ENCODE measurements at places on chromosomes 4 and X.
A peak's percentile ranks its signal among the peaks of the same experiment; 100 is the strongest.

DNA sequence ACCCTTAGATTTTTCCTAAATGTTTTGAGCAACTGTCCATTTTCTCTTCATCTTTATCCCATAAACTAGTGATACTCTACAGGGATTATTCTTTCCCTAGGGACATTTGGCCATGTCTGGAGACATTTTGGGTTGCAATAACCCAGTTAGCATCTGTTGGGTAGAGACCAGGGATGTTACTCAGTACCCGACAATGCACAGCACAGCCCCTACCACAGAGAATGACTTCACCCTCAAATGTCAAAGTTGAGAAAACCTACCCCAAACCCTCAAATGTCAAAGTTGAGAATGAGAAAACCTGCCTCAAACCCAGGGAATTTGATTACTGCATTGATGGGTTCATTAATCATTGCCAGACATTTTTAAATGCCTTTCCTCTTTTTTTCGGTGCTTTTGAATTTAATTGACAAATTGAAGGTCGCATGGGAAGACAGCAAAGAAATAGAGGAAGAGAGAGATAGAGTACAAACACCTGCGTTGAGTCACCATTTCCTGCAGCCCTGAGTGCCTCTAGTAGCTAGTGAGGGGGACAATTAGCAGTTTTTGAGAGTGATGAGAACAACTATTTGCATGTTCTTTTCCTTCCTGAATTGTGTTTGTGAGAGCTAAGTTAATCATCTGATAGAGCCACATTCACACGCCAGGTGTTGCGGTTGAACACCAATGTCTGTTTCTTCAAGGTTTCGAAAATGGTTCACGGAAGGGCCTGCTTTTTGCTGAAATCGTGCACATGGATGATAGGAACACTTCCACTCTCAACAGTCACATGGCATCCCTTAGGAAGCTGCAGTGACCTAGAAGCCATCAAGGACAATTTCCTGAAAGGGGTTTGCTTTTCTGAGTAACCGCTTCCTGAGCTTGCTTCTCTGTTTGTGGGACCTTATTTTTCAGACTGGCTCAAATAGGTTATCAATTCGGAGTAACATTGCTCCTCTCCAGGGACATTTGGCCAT, 203.9 kb upstream of the VCX3A start:
- DNase-seq = no peak

GRCh38 chr4:125323654-125324053, 8.9 kb downstream of the FAT4 start:
- no peak for DNase-seq

DNA sequence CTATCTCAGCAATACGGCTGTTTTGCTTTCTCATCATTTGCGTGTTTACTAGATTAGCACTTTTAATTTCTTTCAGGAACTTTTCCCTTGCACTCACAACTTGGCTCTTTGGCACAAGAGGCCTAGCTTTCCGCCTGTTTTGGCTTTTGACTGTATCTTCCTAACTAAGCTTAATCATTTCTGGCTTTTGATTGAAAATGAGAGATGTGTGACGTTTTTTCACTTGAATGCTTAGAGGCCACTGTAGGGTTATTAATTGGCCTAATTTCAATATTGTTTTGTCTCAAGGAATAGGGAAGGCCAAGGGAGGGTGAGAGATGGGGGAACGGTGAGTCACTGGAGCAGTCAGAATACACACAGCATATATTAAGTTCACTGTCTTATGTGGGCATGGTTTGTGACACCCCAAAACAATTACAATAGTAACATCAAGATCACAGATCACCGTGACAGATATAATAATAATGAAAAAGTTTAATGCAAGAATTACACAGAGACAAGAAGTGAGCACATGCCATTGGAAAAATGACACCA, 27.3 kb downstream of the MND1 start:
- no peak for DNase-seq

GRCh38 chr4:41119867-41120295, 94.5 kb downstream of the APBB2 start:
- no peak for DNase-seq

DNA sequence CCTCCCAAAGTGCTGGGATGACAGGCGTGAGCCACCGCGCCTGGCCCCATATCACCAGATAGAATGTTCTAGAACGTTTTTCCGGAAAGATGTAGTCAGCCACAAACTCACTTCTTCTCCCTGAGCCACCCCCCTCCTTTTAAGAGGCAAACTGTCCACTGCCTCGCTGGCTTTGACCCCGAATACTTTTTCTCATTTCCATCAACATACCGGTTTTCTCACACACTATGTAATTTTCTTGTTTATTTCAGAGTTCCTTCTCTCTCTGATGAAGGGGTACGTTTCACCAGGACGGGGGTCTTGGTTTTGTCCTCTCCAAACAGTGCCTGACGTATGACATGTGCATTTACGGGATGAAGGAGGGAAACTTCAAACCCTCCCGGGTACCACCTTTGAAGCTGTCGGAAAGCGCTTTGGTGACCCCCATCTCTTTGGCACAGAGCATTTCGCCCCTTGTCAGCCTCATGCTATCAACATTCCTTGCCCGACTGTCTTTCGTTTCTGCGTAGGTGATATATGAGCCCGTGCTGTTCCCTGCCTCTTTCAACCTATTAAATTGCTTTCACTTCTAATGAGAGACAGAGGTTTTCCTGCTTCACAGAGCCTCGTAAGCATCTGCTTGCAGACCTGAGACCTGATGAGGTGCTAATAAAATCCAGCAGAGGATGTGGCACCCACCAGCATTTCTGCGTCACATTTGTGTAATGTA, 73.8 kb downstream of the CRLF2 start:
- DNase-seq = no peak

DNA sequence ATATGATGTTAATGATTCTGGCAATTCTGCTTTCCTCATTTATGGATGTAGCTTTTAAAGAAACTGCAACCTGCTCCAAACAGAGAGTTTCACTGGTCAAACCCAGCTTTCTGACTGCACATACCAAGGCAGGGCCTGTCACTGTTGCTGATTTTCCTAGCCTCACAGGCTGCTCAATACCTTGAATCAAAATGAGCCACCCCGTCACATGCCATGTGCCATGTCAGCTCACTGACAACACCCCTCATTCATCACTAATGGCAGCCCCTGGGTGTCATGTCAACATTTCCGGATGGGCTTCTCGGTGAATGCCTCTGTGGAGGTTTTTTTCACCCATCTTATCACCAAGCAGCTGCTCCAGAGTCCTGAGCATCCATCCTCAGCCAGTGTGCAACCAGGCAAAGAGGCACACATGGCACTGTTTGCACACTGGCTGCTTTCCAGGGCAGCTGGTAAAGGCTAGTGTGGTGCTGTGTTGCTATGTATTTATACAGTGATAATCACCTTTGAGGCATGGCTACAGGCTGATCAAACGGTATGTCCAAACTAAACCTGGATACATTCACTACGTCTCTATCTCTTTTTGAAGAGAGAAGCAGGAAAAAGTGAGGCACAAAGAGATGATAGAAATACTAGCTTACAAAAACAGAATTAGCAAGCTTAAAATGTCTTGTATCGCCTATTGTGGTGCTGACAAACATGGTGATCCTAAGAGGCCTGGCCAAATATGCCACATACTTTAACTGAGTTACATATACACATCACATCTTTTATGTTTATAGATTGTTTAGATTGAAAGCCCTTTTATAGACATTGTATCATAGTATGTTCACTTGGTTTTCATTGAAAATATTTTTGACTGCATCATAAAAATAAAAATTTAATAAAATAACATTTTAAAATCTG, 94.6 kb upstream of the INPP4B start:
- peak; percentile 43 for DNase-seq

- DNase-seq = no peak
Measured at GRCh38 chr4:15738877-15739276, 36.0 kb downstream of the BST1 start.

DNA sequence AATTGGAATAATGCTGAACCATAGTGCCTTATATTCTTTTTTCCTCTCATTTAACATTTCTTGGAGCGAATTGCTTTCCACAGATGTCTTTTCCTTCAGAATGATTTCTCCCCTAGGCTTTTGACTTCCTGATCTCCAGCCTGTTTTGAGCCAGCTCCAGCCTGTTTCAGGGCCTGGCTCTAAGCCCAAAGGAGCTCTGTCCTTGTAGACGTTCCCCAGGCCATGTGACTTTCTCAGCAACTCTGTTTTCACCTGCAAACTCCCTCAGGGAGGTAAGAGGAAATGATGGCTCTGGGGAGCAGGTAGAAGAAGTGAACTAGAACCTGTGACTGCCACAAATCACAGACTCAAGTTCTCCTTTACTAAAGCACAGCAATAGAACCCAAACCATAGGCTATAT, 89.1 kb downstream of the AKAP4 start:
- peak; percentile 51 for DNase-seq

DNA sequence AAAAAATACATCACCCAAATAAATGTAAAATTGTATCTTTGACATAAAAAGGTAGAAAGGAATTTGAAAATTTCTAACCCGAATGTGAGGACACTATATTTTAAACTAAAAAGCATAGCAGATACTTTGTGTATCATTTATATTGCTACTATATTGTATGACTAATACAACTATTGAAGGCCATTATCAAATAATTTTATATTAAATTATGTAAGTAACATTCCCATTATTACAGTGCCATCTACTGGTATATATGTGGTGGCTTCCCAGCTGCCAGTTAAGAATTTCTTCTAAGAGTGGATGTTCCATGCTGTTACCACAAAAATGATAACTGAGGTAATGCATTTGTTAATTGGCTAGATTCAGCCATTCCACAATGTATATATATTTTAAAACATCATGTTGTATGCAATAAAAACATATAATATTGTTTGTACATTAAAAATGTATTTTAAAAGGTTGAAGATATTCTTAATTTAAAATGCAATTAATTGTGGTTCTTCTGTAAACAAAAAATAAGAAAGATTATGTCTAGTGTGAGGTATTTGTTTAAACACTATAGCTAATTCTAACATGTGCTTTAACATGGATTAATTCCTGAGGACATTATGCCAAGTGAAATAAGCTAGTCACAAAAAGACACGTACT, 65.3 kb downstream of the EGF start:
- DNase-seq = no peak

- no peak for DNase-seq
Measured at GRCh38 chr4:20020056-20020455, 231.6 kb upstream of the SLIT2 start.

DNA sequence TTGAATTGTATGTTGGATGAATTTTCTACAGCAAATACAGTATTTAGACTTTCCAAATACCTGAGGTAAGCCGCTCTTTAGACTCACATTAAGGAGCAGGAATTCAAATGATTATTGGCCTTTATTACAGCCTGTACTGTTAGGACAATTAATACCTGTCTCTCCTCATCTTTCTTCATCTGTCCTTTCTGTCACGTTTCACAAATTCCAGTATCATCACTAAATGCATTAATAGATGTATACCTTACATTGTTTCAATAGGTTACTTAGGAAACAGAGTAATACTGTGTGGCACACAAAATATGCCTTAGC, 1.2 kb downstream of the FAM241A start:
- DNase-seq = no peak

GRCh38 chrX:136814847-136815750, 34.4 kb upstream of the ARHGEF6 start:
- DNase-seq = no peak

- DNase-seq = no peak
Measured at GRCh38 chr4:123997776-123998449, 601.3 kb downstream of the SPRY1 start.

DNA sequence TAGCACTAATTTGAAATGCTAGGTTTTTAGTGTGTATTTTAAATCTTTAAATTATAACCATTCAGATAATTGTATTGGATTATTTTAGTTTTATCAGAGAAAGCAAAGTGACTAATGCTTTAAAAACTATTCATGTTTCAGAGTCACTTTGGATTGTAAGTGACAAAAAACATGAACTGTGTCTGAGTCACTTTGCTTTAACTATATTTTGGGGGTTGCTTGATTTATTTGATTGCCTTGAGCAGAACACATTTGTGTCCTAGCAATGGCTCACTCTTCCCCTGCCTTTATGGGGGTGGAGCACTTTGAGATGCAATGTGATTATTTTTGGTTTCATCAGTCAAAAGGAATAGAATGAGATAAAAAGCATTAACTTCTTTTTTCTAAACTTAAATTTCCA, 188.4 kb upstream of the ARX start:
- no peak for DNase-seq

DNA sequence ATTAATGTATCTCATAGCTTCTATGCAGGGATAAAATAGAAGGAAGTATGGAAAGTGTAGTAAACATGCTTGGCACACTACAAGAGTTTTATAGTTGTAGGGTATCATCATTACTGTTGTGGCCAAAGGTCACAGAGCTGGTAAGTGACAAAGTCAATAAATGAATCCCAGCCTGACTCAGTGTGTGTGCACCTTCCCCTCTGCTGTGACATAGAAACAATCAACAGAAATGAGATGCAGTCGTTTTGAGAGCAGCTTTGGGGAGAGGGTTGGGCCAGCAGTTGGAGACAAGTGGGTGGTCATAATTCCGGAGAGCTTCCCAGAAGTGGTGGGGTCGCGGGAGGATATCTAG, 82.4 kb upstream of the RBPJ start:
- no peak for DNase-seq

- no peak for DNase-seq
Measured at GRCh38 chrX:41664375-41664901, 24.3 kb upstream of the GPR34 start.

GRCh38 chr4:8278009-8278395, 8.4 kb downstream of the HTRA3 start:
- DNase-seq = no peak

- no peak for DNase-seq
Measured at GRCh38 chrX:77768787-77769186, 17.2 kb downstream of the ATRX start.

DNA sequence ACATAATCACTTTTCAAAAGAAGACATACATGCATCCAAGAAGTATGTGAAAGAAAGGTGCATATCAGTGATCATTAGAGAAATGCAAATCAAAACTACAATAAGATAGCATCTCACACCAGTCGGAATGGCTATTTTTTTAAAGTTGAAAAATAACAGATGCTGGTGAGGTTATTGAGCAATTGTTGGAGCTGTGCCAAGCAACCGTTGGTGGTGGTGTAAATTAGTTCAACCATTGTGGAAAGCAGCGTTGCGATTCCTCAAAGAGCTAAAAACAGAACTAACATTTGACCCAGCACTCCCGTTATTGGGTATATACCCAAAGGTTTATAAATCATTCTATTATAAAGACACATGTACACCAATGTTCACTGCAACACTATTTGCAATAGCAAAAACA, 14.2 kb downstream of the COX7B2 start:
- DNase-seq = no peak

DNA sequence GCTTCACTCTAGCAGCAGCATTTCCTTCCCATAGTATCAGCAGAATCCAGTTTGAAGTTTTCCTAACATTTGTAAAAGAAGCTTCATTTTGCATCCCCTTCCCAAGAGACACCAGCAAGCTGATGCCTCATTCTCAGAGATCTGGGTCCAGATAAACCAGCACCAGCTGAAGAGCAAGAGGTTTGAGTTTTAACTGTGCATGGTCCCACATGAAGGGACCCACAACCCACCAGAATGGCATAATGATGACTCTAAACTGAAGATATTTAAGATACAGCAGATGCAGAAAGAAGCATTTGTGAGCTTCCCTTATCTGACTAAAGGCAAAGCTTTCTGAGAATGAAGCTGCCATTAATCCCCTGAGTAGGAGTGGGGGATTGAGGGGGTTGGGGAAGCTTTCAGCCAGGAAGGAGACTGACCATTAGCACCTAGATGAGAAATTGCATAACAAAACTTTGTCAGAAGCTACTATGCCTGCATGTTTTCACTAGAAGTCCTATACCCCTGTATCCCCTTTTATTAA, 18.6 kb downstream of the NUDT6 start:
- no peak for DNase-seq
